ENCODE measurements at places on chromosomes 4 and X.

- DNase-seq: no peak
Measured at GRCh38 chrX:31440546-31440945, 368.7 kb upstream of the FTHL17 start.

DNA sequence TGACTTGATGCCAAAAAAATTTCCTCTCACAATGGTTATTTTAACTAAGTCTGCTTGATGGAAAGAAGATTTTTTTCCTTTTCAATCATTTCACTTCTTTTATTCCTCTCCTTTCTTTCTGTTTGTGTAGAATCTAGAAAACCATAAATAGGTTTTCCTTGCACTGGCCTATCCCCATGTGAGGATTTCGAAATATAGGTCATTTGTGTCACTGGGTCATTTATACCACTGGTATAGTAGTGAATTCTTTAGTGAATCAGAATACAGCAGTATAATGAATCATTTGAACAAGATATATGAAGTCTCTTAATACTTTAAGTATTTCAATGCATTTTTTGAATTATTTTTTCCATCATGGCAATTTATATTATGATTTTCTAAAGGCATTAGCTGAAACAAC is 26.6 kb downstream of the PCDH7 start:
- DNase-seq: no peak

- no peak for DNase-seq
Measured at GRCh38 chrX:11445540-11445939, 152.3 kb downstream of the AMELX start.

DNA sequence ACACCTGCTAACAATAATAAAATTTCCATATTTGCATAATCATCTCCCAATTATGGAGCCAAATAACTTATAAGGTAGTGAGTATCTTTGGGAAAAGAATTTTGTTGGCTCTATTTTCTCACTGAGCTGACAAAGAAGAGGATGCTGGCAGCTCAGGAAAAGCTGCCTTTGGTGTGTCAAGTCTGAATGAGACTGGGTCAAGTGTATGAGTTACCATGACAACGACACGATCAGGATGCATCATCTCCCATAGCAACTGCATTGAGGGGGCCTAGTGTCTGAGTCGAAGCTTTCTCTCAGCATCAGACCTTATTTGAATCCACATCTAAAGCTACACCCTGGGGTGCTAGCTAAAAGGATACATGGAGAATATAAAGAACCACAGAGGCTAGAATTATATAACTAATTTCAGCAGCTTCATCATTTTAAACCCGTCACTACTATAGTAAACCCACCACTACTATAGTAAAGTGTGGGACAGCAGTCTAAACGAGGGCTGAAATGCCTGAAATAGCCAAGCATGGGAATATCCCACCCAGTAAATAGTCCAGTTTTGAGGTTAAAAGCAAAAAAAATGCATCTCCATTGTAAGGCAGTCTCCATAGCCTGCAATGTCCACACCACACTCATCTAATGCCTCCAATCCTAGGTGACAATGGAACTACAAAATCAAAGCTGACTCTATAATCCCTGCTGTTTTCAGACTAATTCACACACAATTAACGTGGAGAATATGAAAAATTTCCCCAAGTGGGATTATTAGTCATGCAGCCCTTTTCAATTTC is 16.0 kb downstream of the GSPT2 start:
- DNase-seq: no peak

GRCh38 chrX:121151293-121151692 is 103.9 kb downstream of the GLUD2 start:
- DNase-seq: no peak

DNA sequence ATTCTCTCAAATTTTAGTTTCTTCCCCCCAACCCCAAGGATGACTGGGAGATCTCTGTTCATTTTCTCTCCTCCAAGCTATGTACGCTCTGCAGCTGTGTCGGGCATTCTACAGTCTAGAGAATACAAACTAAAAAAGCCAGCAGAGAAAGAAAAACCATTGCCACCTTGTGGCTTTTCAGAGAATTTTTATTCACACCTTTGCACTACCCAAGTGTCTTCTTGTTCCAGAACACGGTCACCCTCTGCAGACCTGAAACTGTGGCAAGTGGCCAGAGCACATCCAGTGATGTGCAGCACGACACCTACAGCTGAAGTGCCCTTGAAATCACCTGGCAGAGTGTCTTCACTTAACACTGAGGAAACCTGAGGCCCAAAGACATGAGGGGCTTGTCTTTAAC is 68.6 kb downstream of the CHST7 start:
- no peak for DNase-seq

All from DMS153 (cell line).